Activated CD4-positive, alpha-beta T cell treated with anti-CD3 and anti-CD28 coated beads, Interleukin-2, amount 10 ng/mL, durations not matched to agents 7 days and 5 days (primary cell): ENCODE measurements at places on chromosomes 7 and 10. TPM values are rescaled to one million over a fixed set of nuclear protein-coding genes. Genes with fewer than 3 reads are reported as not detected.

The MYL10 gene
- total RNA-seq, result not detected

The FAM237B gene
- not detected for total RNA-seq

The RAMP3 gene
- total RNA-seq, result not detected

The ELFN1 gene
- total RNA-seq, result not detected

The TRIM73 gene
- total RNA-seq, result 12.4 TPM

The TNS3 gene
- total RNA-seq, result not detected

The FAM131B gene
- total RNA-seq, result 0.30 TPM

The NUPR2 gene
- total RNA-seq, result not detected

The FRMPD2 gene
- total RNA-seq, result not detected

The GPER1 gene
- total RNA-seq, result 0.08 TPM

The CALML5 gene
- total RNA-seq, result not detected

The DPP6 gene
- not detected for total RNA-seq

The LRRD1 gene
- not detected for total RNA-seq

GRCh38 chr7:150722431-150722931 lies 6.1 kb downstream of the GIMAP1 start:
- DNase-seq, result no peak
- H3K36me3 ChIP-seq, result peaks cover 97% of the 10 kb centered on the region
- no peak overlapping the region for H3K4me3 ChIP-seq
- H3K27me3 ChIP-seq, result no peaks in the 10 kb centered on the region
- no peak overlapping the region for H3K27ac ChIP-seq
- peaks cover 67% of the 10 kb centered on the region for H3K4me1 ChIP-seq

GRCh38 chr10:50334273-50334672 lies 83.0 kb upstream of the ASAH2 start:
- no peak for DNase-seq
- no peak overlapping the region for H3K27ac ChIP-seq
- no peak overlapping the region for H3K4me3 ChIP-seq
- H3K27me3 ChIP-seq, result no peaks in the 10 kb centered on the region
- peaks cover 12% of the 10 kb centered on the region for H3K36me3 ChIP-seq
- H3K4me1 ChIP-seq, result peaks cover 27% of the 10 kb centered on the region

- H3K4me3 ChIP-seq, result no peak overlapping the region
- no peak overlapping the region for H3K27ac ChIP-seq
- peak; percentile 28 for DNase-seq
- H3K4me1 ChIP-seq, result peaks cover 6% of the 10 kb centered on the region
- no peaks in the 10 kb centered on the region for H3K36me3 ChIP-seq
These were observed 47.7 kb downstream of the LYZL2 start for GRCh38 chr10:30581779-30582380.

DNA sequence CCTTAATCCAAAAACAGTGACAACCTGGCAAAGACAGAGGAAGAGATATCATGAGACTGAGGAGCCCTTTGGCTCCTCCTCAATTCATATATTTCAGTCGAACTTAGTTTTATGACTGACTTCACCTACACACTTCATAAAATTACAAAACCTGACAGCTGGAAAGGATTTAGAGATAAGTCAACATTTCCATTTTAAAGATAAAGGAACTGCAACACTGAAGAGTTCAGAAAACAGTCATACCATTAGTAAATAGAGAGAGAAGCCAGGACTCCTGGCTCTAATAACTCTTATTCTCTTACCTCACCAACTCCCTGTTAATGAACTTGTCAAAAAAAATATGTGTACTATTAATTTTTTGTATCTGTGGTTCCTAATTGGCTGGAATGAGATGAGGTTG lies 141.0 kb upstream of the COL1A2 start:
- H3K27me3 ChIP-seq, result peaks cover 2% of the 10 kb centered on the region
- H3K36me3 ChIP-seq, result no peaks in the 10 kb centered on the region
- no peak overlapping the region for H3K4me3 ChIP-seq
- no peak overlapping the region for H3K27ac ChIP-seq

- no peak overlapping the region for H3K4me3 ChIP-seq
- DNase-seq, result no peak
- H3K4me1 ChIP-seq, result no peaks in the 10 kb centered on the region
- H3K27ac ChIP-seq, result no peak overlapping the region
- no peaks in the 10 kb centered on the region for H3K27me3 ChIP-seq
These were observed 24.6 kb downstream of the ABRAXAS2 start for GRCh38 chr10:124826262-124826661.

GRCh38 chr10:78374331-78375028 lies 340.8 kb downstream of the RPS24 start:
- DNase-seq, result no peak
- H3K36me3 ChIP-seq, result no peaks in the 10 kb centered on the region
- H3K4me1 ChIP-seq, result no peaks in the 10 kb centered on the region

DNA sequence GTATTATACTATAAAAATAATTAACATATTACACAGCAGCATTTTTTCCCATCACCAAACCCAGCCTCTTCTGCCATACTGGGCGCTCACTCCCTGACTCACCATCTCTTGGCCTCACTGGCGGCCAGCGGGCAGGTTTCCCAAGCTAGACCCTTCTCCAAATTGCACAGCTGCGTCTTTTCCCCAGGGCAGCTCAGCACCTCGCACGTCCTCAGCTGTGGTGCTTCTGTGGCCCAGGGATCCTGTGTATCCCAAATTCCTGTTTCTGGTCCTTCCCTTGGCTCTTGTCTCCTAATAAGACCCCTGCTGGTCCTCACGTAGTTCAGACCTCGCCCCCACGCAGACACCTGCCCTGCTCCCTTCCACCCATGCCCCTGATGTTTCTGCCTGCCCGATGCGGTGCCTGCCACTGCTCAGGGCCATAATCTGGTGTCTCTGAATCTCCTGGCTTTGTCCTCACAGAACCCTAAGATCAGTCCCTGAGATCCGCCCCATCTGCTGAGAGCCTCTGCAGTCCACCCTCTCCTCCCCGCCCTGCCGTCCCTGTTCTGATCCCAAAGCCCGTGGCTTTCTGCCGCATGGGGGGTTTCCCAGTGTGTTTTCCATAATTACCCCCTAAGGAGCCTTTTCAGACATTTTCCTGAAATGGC lies 290.1 kb downstream of the TCERG1L start:
- H3K36me3 ChIP-seq, result no peaks in the 10 kb centered on the region
- H3K27me3 ChIP-seq, result no peaks in the 10 kb centered on the region
- no peak overlapping the region for H3K27ac ChIP-seq
- no peak overlapping the region for H3K4me3 ChIP-seq
- no peak for DNase-seq
